ENCODE measurements at places on chromosomes 7 and 10.
A peak's percentile ranks its signal among the peaks of the same experiment; 100 is the strongest.

GRCh38 chr7:134512271-134512670 is 15.1 kb upstream of the AKR1B10 start:
- DNase-seq, result no peak

GRCh38 chr7:120966961-120967360 is 16.4 kb downstream of the ING3 start:
- no peak for DNase-seq

- no peak for DNase-seq
These were observed 163.1 kb downstream of the UBE2H start for GRCh38 chr7:129789652-129790051.

DNA sequence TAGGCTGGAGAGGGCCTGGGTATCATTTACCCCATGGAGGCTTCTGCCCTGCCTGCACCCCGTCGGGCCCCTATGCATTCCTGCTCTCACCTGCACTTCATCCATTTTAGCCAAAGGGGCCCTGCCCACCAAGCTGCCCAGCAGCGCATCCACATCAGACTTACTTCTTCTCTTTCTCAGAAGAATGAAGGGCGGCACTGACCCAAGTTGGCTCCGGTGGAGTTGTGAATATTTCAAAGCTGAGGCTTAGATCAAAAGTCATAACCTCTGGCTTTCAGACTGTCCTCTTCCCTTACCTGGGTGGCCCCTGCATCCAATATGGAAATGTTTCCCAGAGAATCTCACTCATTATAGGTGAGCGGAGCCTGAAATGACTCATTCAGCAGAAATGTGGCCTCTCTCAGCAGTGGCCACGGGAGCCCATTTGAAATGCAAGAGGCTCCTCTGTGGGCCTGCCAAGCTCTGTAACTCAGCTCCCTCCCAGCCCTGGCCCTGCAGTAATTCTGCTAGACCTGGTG is 117.6 kb upstream of the TCF7L2 start:
- no peak for DNase-seq

DNA sequence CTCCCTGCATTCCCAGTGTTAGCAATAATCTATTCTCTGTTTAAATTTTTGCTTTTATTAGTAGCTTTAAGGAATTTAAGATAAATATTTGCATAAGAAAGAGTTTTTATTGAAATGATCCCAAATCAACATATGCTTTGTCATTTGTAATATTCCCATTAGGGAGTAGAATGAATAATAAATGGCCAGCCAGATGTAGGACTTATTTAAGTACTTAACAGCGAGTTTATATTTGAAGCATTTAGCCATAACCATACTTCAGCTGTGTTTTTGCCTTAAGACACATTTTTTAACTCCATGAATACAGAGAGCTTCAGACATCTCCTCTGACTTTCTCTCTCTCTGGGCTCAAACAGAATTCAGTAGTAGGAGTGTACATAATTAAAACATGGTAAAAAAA is 103.6 kb downstream of the HGF start:
- DNase-seq, result no peak

- peak; percentile 45 for DNase-seq
These were observed 481.5 kb upstream of the AKR1E2 start for GRCh38 chr10:4344492-4344994.

DNA sequence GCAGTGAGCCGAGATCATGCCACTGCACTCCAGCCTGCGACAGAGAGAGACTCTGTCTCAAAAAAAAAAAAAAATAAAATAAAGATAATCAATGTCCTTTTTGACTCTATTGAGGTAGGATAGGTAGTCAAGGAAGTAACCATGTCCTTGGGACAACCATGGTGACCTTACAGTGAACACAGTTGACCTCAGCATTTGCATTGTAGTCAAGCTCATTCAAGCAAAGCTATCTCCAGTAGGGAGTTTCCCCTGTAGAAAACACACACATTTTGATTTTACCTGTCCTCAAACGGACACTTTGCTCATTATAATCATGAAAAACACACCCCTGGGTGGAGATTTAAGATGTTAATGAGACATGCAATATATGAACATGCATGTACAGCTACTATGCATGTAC is 171.7 kb downstream of the KIF20B start:
- no peak for DNase-seq

GRCh38 chr10:35712486-35712885 is 70.4 kb upstream of the FZD8 start:
- no peak for DNase-seq

GRCh38 chr10:33859319-33860022 is 525.0 kb upstream of the NRP1 start:
- no peak for DNase-seq

DNA sequence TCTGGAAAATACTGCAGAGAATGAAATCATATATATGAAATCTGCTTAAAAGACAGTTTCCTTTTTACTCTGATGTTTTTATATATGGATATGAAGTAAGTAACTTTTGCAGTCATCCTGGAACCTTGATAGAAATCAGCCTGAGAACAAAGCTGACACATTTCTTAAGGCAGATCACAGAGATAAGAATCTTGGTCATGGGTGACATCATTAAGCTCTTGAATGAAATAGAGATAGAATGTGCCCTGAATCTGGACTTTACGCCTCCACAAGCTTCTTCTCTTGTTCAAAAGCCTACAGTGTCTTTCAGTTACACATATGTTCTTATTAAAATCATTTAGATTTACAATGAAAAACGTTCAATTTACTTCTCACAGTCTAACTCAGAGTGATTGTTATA is 319.1 kb upstream of the CNTNAP2 start:
- no peak for DNase-seq

GRCh38 chr7:14582010-14582409 is 320.5 kb downstream of the DGKB start:
- DNase-seq, result no peak

DNA sequence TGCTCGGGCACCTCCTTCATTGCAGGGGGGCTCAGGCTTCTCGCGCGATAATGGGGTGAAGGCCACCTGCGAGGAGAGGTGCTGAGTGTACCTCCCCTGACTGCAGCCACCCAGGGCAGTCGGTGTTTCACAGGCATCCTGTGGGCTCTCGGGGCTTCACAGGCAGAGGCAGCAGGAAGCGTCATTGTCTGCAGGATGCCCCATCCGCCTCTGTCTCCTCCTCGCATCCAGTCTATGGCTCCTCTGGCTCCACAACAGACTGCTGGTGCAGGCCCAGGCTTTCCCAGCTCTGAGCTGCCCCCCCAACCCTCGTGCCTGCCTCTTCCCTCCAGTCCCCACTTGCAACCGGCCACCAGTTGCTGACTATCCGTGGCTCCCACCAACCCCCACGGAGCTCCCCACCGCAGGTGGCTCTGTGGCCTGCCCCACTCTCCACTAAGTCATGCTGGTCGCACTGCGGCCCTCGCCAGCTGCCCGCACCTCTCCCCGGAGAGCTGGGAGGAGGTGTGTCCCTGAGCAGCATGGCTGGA is 36.5 kb downstream of the CAMK2B start:
- DNase-seq, result no peak

DNA sequence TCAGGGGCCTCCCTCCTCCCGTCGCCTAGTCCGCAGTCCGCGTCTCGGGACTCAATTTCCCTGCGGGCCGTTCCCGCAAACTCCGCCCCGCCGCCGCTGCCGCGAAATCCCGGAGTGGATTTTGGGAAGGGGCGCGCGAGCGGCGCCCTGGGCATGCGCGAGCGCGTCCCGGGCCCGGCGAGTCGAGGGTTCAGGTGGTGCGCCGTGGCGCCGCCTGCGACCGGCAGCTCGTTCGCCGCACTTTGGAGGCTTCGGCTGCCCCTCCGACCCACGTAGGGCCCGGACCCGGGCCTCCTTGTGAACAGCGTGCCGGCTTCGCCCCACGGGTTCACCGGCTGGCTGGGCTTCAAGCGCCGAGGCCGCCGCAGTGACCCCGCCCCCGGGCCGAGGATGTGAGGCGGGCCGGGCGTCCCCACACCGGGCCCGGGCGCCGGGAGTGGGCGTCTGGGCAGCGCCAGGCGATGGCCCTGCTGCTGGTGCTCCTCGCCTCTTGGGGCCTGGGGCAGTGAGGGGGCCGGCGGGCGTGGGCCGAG is at the start of gene PLEKHA8:
Gene PLEKHA8, plus strand, starts transcription at position 197 of the 533 bp plus-strand sequence. CDS start 351 bp downstream, outside the sequence.
- peak; percentile 78 for DNase-seq

DNA sequence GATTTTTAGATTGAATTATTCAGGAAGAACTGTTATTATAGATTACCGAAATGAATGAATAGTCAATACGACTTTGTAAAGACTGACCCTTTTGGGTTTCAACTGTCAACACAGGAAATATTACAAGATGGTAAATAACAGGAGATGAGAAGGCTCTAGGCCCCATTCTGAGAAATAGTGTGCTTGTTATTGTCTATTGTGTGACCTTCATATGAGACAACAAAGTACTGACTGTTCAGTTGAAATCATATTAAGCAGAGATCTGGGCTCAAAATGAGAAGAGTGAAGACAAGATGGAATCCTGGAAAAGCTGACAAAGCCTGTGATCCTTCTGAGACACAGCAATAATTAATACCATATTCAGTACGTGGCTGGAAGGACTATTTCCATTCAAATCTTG is 503.8 kb downstream of the INHBA start:
- no peak for DNase-seq

- no peak for DNase-seq
These were observed 216.1 kb downstream of the GLRX3 start for GRCh38 chr10:130352291-130352645.

DNA sequence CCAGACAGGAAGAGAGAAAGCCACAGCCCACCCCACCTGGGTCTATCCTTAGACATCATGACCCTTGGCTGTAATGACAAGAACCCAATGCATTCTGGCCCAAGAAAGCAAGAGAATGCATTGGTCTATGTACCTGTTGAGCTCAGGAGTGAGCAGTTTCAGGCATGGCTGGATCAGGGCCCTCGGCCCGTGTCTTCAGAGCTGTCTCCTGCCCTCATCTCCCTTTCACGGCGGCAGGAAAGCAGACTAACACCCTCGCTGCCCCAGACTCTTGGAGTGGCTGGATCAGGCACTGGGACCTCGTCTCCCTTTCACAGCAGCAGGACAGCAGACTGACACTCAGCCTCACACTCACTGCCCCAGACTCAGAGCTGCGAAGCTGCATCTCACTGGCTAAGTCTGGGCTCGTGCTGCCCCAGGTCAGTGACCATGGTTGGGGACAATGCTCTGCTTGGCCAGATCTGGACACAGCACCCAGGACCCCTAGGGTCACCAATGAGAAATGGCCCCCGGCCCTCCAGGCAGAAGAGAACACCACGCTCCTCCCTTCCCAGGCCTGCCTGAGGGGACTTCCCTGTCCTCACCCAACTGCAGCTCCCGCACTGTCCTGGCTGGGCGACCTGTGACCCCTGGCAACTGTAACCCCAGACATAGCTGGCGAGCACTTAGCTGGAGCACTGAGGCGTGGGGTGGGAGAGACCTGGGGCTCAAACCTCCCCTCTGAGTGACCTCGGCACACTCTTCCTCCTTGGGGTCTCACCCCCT is 12.9 kb upstream of the PDGFA start:
- DNase-seq, result no peak

DNA sequence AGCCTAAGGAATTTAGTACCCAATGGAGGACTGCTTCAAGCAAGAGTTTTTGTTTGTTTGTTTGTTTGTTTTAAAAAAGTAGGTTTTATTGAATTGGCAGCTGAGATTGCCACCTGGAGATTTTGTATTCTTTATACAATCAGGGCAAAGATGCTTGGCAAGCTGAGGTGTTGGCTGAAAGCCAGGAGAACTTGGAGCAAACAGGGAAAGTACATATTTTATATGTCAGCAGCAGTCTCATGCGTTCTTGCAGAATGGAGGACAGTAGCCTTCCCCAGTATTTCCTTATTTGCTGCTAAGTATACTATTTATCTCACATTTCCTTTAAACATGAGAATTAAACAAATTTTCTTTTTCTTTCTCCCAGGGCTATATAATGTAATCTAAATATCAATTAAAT is 22.6 kb upstream of the ICA1 start:
- no peak for DNase-seq

DNA sequence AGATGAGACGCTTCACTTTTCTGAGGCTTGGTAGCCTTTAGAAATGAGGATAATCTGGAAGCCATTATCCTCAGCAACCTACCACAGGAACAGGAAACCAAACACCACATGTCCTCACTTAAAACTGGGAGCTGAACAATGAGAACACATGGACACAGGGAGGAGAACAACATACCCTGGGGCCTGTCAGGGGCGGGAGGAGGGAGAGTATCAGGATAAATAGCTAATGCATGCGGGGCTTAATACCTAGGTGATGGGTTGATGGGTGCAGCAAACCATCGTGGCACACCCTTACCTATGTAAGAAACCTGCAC is 48.9 kb downstream of the LRGUK start:
- DNase-seq, result no peak

GRCh38 chr10:60135020-60135419 is 228.7 kb upstream of the CCDC6 start:
- DNase-seq, result no peak

GRCh38 chr7:83413424-83413823 is 235.5 kb downstream of the SEMA3E start:
- no peak for DNase-seq

GRCh38 chr10:97889461-97890265 is 40.0 kb downstream of the GOLGA7B start:
- no peak for DNase-seq

GRCh38 chr7:81903115-81903514 is 133.3 kb upstream of the HGF start:
- DNase-seq, result no peak

DNA sequence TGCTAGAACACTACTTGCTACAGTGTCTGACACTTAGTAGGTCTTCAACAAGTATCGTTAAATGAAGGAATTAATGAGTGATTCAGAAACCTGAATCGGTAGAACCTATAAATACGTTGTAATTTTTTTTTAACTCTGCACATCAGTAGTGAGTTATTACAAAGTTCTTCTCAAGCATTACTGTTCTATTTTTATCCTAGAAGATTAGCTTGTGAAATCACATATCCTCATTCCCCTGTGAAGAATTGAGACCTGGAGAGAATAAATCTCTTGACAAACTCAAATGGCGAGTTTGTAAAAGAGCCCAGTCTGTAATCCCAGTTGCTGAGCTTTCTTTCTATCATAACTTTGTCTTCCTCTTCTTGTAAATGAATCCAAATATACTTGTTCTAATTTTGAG is 34.7 kb downstream of the HYAL4 start:
- no peak for DNase-seq

DNA sequence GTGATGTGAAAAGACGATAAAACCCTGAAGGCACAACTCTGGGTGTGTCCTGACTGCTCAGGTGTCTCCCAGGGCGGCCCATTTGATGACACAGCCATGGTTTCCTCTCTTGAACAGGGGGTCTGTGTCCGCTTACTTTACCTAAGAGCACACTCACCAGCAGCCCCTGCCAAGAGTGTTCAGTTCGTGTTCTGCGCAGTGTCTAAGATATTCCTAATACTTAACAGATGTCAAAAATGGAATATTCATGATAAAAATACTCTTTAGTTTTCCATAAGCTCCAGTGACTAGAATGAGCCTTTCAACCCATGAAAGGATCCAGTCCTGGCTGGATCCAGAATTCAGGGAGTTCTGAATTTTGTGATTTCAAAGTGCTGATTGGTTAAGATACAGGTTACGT is 492.4 kb downstream of the TNS3 start:
- no peak for DNase-seq
